Stimulated activated CD8-positive, alpha-beta memory T cell treated with anti-CD3 and anti-CD28 coated beads, Interleukin-15, amount 100 ng/mL, for 24 hours (primary cell): ENCODE measurements at places on chromosomes 1 and 21.

- no peak for DNase-seq
Measured at GRCh38 chr1:235058695-235059094, 69.9 kb downstream of the TOMM20 start.

DNA sequence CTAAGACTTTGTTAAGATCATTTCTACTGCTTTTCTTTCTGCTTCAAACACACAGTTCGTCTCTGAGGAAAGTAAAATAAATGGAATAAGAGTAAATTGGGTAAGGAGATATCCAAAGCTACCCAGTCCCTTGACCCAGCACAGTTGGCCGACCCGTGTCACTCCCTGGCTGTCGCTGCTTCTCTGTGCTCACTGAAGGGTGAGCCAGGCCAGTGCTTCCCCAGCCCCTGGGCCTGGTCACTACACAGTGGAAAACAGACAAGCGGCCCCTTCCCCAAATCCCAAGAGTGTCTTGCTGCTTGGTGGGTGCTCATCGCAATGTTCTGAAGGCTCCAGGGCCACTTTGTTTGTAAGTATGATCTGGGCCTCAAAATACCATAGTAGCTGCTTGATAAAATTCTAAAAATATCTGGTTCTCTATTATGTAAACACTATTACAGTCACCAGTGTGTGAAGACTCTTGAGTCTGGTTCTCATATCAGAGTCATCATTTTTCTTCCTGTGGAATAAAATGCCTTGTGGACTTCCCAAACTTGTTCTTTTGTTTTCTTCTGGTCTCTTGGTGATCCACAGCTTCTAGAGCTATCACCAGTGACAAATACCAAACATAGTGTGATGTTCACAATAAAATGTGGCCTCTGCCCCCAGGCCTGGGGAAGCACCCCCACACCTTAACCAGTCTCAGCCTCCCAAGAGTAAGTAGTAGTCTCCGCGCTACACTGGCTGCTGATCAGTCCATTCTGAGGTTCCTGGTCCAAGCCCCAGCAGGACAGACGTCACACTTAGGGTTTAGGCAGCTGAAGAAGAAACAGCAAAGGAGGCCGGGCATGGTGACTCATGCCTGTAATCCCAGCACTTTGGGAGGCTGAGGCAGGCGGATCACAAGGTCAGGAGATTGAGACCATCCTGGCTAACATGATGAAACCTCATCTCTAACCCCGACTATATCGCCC lies 106.2 kb downstream of the DHRS3 start:
- DNase-seq: no peak

DNA sequence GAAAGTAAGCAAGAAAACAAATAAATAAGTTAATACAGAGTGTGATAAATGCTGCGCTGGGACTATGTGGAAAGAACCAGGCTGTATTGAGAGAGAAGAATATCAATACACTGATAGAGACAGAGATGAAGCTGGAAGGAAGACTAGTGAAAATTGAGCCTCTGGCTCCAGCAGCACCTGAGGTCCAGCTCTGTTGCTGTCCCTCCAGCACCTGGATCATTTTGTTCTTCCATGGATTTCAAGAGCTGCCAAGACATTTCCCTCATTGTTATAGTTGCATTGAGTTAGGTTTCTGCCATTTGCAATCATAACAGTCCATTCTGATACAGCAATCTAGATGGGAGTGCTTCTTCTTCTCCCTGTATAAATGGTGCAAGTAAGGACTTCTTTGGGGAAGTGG lies 242.7 kb upstream of the FGGY start:
- no peak for DNase-seq

DNA sequence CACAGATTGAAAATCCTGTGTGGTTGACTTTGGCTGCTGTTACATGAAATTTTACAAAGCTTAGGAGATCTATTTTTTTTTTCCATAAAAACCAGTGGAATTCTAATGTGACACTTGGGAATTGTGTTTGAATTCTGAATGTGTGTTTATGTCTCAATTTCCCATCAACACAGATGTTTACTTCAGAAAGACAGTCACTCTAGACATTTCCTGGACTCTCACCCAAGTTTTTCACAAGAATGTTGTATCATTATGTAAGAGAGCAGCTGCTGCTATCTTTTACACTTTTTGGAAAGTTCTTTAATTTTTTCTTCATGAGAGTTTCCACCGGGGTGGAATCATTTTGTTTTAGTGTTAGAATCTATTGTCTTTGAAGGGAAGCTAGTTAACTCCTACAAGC lies 210.1 kb downstream of the GIPC2 start:
- DNase-seq: no peak

DNA sequence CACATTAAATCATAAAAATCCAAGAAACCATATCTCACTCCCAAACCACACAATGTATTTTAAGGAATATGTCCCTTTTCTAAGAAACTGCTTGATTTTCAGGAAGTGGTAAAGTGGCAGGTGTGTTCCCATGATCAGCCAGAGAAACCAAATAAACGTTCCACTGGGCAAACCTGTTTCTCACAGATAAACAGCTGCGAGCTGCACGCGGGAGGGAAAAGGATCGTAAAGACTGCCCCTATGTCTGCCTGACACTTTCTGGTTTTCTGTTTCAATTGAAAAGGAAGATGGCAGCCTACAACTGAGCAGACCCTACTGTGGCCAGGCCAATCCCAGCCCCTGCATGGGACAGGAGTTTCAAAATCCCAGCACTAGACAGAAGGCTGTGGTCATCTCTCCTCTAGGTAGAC lies 36.6 kb downstream of the HIVEP3 start:
- DNase-seq: no peak

GRCh38 chr1:118333601-118334210 lies 148.7 kb upstream of the SPAG17 start:
- no peak for DNase-seq

GRCh38 chr1:161498646-161499045 lies 6.6 kb upstream of the FCGR2A start:
- DNase-seq: no peak

DNA sequence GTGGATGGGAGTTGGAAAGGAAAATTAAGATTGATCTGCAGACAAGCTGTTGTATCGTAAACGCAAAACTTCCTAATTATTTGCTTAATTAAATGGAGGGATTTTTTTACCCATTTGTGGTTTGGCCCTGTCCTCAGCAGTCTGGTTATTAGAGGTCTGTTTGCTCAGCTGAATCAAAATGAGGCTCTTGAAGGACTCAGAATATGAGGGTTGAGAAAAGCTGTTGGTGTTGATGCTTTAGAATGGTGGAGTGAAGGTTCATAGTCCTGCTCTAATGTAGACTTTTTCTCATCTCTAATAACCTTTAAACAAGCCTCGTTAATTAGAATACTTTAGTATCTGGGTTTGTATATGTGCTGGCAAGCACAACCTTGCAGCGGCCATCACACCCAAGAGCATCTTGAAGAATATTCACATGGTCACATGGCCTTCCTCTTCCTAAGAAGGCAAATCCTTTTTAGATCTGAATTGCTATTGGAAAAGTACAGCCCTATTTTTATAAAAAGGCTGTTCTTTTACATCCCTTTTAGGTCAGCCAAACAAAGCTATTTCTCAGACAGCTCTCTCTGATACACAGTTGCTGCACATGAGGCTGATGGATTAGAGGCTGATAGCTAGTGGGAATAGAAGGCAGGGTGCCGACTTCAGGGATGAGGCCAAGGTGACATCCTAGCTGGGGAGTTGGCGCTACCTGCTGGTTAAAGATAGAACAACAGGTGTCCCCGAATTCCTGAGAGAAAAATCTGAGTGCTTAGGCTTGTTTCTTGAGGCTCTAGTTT lies 53.8 kb downstream of the MACF1 start:
- DNase-seq: peak; percentile 11

GRCh38 chr21:35226968-35227744 lies 178.1 kb upstream of the RUNX1 start:
- no peak for DNase-seq

- no peak for DNase-seq
Measured at GRCh38 chr1:204121840-204122555, 29.8 kb downstream of the ETNK2 start.

DNA sequence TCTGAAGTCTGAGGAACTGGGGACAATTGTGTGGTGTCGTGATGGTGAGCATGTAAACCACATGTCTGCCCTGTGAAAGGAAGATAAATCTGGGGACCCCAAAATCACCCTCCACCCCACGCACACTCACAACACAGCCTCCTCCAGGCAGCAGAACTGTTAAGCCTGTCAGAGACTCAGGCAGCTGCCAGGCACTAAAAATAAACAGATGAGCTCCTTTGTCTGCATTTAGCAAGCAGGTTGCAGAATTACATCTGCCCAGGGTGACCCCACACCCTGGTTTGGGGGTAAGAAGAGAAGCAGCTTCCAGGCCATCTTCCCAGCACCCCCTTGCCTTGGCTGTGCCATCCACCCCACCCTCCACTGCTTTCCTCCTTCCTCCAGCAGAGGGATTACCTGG lies 119.1 kb upstream of the RUNX3 start:
- no peak for DNase-seq

- DNase-seq: no peak
Measured at GRCh38 chr1:13764588-13765332, 64.8 kb downstream of the PRDM2 start.

DNA sequence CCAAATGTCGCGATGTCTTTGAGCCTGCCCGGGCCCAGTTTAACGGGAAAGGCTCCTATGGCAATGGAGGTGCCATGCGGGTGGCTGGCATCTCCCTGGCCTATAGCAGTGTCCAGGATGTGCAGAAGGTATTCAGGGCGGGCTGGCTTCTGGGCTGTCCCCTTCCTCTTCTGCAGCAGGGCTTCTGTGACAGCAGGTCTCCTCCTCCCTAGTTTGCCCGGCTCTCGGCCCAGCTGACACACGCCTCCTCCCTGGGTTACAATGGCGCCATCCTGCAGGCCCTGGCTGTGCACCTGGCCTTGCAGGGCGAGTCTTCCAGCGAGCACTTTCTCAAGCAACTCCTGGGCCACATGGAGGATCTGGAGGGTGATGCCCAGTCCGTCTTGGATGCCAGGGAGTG lies 3.0 kb downstream of the ADPRS start:
- no peak for DNase-seq

DNA sequence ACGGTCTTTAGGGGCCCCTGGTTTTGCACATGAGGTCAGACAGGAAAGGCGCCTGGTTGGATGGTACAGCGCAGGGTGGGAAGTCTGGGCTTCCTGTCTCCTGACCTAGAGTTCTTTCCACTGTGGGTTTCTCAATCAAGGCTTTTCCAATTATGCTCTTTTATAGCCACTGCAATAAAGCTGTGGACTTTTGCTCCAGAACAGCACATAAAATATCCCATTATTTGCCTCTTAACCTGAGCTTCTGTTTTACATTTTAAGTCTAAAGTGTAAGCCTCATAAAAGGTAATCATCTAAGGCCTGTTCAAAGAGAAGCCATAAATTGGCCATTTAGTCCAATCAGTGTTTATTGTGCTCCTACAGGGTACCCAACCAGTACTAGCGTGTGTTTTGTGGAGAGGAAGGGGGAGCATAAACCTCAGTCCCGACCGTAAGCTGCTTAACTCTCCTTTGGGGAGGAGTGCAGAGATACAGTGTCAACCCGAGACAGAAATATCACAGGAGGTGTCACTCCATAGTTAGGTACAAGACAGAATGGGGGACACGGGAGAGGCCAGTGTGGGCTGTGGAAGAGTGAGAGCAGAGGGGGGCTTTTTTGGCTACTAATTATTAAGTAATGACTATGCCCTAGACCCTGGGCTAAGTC lies 270.0 kb downstream of the TRABD2B start:
- no peak for DNase-seq

DNA sequence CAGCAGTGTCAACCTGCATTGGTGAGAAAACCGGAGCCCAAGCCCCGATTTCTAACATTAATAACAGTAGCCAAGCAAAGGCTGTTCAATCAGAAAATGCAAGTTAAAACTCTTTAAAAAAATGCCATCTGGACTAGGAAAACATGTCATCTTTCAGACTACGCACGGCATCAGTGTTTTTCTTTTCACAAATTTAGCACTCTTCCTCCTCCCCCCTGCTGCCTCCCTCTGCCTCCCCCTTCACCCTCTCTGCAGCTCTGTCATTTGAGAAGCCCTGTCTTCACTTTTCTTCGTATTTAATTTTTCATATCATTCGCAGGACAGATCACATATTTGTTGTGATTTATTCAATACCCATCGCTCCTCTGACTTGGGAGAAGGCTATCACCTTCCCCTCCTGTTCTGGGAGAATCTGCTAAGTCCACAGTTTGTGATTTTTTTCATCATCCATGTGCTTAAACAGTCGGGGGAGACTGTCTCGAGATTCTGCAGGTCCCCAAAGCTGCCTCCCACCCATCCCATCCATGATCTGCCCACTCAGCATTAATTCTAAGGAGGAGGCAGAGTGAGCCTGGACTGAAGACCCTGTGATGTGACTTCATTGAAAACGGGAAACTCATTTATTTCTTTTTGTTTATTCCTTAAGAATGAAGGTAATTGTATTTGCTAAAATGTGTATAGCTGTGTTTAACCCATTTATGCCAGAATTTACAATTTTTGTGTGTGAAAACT lies 84.8 kb downstream of the PROX1 start:
- no peak for DNase-seq

DNA sequence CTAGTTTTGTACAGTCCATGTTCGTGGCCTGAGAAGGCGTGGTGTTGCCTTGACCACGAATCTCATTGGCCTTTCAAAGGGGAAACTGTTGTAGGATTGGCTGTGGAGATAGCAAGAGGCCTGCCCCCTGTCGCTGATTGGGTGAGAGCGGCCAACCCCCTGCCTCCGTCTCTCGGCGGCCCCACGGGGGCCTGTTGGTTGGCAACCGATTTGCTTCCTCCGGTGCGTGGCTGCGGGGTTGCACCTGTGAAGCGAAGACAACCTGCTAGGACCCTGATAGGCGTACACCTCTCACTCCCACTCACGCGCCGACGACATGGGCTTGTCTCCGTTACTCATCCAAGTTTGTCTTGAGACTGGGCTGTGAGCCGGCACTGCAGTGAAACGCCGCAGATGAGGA lies at the start of gene UBE2U:
Gene UBE2U (plus strand): TSS at position 204 of the 400 bp plus-strand sequence. CDS start 428 bp downstream, outside the sequence.
- no peak for DNase-seq

DNA sequence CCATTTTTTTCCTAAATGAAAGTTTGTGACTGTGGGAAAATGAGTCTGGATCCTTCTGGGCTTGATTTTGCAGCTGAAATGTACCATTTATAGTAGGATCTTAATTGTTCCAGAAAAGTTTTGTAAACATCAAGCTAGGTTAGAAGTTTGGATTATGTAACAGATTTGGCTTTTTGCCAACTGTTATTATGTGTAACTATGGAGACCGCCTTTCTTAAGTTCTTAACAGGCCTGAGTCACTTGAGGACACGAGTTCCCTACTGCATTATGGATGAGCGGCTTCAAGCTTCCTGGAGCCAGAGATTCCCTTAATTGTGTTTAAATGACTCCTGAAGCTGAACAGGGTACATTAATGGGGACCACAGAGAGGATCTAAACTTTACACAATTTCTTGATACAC lies 22.2 kb downstream of the SLC25A33 start:
- no peak for DNase-seq

GRCh38 chr1:247172996-247173395 lies 1.2 kb upstream of the ZNF124 start:
- DNase-seq: no peak

- no peak for DNase-seq
Measured at GRCh38 chr1:180627411-180627810, 4.4 kb upstream of the XPR1 start.

GRCh38 chr1:63950023-63950422 lies 176.2 kb downstream of the ROR1 start:
- no peak for DNase-seq

GRCh38 chr1:231919886-231920285 lies 293.3 kb downstream of the DISC1 start:
- no peak for DNase-seq

- DNase-seq: no peak
Measured at GRCh38 chr1:230091473-230092231, 24.6 kb downstream of the GALNT2 start.
